ENCODE measurements at places on chromosomes 4 and X.

GRCh38 chrX:43317378-43317777 is 338.7 kb upstream of the MAOA start:
- no peak for DNase-seq

DNA sequence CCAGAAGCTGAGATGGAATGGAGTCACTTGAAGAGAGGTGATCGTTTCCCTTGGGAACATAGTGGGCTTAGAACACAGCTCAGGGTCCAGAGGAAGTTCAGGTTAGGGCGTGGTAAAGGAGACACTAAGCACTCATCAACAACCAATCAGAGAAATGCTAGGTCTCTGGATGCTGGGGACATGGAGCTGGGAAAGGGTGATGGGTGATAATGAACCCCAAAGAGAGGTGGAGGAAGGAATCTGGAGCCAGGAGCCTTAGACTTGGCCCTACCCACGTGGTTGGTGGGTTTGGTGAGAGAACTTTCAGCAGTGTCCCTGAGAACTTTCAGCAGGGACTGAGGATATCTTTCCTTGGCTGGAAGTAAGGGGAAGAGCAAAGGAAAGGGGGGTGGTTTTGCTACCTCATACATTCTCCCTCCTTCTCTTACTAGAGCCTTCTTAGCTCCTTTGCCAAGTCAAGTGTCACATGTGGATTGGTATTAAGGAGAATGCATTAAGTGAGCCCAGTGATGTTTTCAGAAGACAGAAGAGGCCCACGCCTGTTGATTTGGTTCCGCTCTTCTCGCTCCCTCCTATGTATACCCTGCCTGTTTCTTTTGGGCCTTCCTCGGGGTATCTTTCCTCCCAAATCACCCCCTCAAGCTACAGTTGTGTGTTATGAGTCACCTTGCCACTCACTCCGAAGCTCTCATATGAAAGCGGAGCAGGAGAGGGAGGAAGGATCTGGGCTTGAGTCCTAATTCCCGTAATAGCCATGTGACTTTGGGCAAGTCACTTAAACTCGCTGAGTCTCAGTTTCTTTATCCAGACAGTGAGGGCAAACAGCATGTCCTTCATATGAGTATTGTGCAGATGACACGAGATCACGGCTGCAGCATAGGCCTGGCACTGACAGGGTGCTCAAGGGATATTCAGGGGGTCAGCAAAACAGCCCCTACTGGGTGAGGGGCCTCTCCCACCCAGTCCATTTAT is 63.1 kb downstream of the TSC22D3 start:
- no peak for DNase-seq

- no peak for DNase-seq
These were observed 1927.3 kb downstream of the STIM2 start for GRCh38 chr4:28787947-28788346.

GRCh38 chrX:2629316-2630007 is 61.6 kb upstream of the CD99 start:
- DNase-seq, result no peak

- no peak for DNase-seq
These were observed 336.2 kb upstream of the PPARGC1A start for GRCh38 chr4:24226023-24226422.

DNA sequence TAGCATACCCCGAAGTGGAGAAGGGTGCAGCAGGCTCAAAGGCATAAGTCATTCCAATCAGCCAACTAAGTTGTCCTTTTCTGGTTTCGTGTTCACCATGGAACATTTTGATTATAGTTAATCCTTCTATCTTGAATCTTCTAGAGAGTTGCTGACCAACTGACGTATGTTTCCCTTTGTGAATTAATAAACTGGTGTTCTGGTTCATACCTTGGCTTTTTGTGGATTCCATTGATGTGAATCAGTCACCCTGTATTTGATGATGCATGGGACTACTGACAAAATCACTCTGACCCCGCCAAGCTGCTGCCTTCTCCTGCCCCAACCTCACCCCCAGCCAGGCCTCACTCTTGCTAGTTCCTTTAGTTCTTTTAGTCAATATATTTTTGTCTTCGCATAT is 32.7 kb downstream of the F9 start:
- no peak for DNase-seq
